ENCODE measurements at places on chromosomes 16 and 17.

DNA sequence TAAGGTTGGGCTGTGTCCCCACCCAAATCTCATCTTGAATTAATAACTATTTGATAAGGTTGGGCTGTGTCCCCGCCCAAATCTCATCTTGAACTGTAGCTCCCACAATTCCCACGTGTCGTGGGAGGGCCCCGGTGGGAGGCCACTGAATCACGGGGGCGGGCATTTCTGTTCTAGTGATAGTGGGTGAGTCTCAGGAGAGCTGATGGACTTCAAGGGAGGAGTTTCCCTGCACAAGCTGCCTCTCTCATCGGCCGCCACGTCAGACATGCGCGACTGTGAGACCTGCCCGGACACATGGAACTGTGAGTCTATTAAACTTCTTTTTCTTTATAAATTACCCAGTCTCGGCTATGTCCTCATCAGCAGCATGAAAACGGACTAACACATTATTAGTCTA is 44.9 kb upstream of the METRNL start:
- no peak for DNase-seq

DNA sequence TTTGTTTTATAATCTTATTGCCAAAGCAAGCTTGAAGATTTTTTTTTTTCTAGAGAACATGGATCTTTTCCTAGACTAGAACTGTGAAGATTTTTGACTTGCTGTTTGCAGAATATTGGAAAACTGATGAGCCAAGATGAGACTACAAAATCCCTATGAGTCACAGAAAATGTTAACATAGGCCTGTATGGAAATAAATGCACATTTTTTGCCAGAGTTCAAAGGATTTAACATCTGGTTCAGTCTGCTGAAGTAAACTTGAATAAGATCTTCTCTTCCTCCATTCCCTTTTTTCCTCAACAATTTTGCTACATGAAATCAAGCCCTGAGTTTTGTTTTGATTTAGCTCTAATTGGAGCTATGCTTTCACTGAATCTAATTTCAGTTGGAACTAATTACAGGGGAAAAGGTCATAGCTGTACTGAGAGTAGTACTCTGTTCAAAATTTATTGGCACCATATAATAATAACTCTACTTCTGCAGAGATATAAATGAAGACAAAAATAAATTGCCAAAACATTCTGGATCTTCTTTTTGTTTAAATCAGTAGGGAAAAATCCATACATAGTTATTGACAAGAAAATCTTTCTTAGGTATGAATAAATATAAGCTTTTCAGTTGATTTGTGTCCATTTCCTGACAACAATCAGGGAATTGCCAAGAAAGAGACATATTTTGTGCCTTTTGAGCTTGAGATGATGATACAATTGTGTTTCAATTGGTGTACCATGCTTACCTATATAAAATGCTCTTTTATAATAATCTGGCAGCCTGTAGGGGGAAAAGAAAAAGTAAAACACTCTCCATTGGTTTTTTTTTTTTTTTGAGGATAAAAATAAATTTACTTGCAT is 387.5 kb upstream of the GOT2 start:
- no peak for DNase-seq

DNA sequence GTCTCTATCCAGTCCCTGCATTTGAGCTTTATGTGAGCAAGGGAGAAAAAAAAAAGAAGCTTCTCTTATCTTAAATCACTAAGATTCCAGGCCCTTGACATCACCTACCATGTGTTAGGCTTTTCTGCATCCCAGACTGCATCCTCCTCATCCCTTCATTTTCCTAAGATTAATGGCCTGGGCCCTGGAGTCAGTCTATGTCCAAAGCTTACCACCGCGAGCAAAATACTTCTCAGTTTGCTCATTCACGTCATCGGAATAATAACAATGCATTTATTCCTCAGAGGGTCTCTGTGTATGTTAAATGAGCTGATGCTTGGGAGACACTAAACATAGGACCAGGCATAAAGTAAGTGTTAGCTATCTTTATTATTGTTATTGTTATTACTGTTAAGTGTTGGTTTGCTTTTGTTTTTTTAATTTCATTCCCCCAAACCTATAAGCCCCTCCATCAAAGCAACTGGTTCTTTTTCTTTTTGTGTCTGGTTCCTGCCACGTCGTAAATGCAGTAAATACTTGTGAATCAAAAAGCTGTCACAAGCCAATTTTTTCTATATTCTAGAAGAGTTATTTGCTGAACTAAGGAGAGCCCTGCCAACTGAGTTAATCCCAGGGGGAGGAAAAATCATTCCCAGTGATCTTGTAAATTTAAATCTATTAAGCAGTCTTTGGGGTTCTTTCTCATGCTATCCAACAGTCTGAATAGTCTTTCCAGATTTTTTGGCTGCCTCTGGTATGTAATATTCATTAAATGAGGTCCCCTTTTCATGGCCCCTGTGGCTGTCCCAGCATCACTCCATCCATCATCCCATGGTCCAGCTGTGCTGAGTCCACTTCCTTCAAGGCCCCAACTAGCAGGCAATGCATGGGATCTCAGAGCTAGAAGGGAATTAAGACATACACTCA is 46.5 kb downstream of the VAT1L start:
- no peak for DNase-seq

- no peak for DNase-seq
Observed at GRCh38 chr16:67035364-67035763, 6.4 kb downstream of the CBFB start.

- DNase-seq, result no peak
Observed at GRCh38 chr16:78729687-78730086, 630.2 kb downstream of the WWOX start.

GRCh38 chr16:57341441-57342303 is 16.9 kb upstream of the CCL22 start:
- DNase-seq, result no peak

DNA sequence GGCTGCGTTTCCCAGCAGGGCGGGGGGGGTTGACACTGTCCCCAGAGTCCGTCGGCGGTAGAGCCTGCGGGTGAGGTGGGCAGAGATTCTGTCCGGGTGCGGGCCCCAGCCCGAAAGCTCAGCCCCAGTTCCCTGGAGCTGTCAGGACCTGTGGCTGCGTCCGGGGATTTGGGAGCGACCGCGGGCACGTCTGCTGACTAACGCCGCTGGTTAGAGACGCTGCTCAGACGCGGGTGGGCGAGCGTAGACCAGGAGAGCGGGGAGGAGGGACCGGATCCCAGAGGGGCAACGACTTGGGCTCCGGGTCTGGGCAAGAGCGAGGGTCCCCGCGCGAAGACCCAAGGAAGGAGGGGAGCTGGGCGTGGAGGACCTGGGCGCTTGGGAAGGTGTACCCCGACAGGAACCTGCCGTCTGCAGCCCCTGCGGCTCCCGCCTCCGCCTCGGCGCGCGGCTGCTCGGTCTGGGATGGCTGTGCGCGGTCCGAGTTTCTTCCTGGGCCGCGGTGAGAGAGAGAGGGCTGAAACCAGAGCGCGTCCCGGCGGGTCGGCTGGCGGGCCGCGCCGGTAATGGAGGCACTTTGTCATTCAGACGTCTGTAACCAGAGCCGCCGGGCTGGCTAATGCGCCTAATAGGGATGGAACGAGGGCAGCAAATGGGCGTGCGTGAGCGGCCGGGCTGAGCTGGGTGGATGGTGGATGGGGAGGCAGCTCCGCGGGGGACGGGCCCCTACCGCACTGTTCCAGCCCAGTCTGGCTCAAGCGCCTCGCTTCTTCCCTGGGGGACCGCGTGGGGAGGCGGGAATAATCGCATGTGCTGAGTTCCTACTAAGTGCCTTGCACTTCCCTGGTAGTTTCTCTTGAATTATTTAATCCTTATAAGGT is 2.3 kb downstream of the NGFR start:
- no peak for DNase-seq

DNA sequence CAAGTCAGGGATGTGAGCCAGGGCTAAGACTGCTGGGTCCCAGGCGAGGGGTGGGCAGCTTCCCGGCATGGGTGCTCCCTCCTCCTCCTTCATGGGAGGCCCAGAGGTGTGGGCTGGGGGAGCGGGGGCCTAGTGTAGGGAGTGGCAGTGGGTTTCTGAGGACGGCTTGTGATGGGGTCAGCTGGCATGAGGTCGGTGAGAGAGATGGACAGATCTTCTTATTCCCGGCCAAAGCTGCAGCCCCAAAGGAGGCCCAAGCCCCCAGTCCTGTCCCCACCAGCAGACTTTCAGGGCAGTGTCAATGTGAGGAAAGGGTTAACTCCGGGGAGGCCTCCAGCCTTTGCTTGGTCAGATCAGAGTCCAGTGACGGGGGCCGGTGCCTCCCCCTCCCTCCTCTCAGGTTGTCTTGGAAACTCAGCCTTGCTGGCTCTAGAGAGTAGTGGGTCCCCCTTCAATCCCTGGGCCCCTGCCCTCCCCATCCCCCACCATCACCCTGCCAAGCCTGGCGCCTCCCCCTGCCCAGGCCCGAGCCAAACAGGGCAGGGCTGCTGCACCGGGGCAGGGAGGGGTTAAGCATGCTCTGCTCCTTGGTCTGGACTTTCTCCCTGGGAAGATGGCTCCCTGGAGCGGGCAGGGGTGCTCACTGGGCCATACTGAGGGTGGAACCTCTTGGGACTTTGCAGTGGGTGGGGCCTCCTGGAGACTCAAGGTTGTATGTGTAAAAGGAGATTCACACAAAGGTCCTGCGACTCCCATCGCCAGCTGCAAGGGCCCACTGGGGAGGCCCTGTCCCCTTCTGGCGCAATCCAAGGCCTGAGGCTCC is 12.4 kb downstream of the NAT9 start:
- DNase-seq, result no peak

DNA sequence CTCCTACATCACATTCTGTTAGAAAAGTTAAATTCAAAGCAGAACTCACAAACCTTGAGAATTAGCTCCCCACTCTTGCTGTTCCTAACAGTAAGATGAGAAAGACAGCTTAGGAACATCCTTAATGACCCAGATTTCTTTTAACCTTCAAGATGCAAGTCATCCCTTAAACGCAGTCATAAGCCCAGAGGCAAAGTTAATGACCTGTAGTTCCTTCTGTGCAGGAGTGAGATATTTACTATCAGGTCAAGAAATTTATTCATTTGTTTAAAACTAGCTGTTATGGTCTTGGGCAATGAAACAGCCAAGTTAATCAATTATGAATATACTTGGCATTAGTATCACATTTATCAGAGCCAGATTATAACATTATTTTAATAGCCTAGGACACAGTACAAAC is 37.1 kb downstream of the NXPH3 start:
- no peak for DNase-seq

DNA sequence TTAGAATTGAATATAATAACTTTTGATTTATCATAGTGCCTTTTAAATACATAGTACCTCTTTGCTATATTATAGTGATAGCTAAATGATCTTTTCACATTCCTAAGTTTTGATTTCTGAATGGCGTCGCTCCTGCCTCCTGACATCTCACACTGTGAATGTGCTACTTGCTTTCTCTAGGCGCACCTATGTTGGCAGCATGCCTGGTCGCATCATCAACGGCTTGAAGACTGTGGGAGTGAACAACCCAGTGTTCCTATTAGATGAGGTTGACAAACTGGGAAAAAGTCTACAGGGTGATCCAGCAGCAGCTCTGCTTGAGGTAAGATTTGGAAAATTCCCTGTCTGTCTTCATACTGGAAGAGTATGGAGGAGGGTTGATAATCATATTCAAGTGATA is 29.8 kb upstream of the ABCC11 start:
- peak; percentile 3 for DNase-seq

DNA sequence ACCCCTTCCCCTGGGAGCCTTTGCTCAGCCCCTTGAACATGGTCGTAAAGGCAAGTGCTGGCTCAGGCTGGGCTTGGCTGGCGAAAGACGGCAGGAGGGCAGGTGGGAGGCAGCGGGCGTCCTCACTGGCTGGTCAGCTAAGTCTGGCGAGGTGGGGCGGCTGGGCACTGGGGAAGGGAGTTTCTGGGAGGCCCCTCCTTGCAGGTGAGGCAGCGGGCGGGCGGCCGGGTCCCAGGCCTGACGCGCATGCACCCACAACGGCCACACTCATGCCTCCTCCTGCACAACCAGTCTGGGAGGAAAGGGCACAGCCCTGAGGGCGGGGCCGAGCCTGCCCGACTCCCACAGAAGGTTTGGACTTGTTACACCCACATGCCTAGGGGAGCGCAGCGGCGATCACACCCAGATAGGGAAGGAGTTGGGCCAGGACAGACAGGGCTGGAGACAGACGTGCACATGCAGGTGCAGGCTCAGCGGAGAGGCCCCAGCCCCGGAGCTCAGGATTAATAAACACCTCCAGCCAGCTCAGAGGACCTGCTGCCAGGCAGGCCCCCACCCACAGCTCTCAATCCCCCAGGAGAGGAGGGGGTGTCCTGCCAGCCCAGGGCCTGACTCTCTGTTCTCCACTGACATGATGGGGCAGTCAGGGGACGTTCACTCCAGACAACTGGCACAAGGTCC is at the start of gene EVPL:
Gene EVPL (minus strand): TSS at position 148 of the 681 bp plus-strand sequence. CDS start 108 bp downstream, at position 40.
- DNase-seq, result no peak

- DNase-seq, result no peak
Observed at GRCh38 chr17:60671482-60671881, 6.2 kb upstream of the BCAS3 start.

DNA sequence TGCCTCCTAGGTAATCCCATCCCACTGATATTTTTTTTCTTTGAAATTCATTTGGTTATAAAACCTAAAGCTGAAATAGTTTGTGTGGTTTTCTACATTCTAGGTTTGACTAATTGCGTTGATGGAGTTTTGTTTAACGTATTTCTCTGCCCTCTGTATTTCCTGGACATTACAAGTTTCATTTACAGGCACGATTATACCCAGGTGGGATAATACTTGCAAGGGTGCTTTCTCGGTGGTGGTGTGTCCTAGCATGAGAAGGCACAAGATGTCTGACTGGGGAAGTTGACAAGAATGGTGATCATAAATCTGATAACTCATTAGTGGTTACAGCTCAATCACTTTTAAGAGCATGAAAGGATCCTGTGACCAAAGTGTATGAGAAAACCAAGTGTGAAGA is 45.0 kb downstream of the DYNLRB2 start:
- DNase-seq, result no peak

- DNase-seq, result peak; percentile 78
Observed at GRCh38 chr17:48555258-48556228, 10.6 kb upstream of the HOXB2 start.

GRCh38 chr16:56525236-56525635 is 5.4 kb upstream of the BBS2 start:
- no peak for DNase-seq

DNA sequence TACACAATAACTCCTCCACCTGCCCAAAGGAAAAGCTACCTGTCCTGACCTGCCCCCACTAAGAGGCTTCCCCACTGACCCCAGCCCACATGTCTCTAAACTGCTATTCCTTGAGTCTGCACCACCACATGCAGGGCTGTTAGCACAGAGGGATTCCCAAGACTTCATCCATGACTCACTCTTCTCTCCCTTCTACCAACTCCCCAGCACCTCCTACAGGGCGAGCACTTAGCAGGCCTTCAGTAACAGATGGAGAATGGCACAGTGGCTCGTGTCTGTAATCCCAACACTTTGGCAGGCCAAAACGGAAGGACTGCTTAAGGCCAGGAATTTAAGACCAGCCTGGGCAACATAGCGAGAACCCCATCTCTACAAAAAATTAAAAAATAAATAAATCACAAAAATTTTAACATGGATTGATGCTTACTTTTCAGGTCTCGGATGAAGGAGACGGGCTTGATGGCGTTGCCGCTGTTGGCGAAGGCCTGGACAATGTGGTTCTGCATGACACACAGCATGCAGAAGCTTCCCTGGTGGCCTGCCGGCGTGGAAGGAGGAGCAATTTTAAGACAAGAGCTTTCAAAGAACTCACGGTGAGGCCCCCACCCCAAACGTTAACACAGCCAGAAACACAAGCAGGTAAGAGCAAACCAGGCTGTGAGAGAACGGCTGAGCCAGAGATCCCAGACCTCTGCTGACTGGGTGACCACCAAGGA is 12.0 kb downstream of the USP36 start:
- DNase-seq, result no peak
